H7 (cell line): ENCODE measurements at places on chromosomes 7 and 10.

- no peak for DNase-seq
Measured at GRCh38 chr7:107364787-107365186, 105.1 kb upstream of the GPR22 start.

DNA sequence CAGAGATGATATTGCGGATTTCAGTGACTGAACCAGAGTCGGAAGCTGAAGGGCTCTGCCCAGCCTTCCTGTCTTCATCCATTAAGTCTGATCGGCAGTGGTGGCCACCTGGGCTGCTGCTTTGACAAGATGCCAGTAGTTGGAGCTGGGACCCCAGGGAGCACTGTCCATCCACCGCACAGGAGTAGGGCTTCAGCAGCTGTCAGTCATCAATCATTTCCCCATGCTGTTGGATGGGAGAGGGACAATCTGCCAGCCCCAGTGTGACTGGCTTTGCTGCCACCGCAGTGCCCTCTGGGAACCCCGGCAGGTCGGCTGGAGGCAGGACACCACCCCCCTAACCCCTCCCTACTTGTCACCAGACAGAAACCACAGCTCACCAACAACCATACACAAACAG is 23.0 kb upstream of the GPR146 start:
- no peak for DNase-seq

DNA sequence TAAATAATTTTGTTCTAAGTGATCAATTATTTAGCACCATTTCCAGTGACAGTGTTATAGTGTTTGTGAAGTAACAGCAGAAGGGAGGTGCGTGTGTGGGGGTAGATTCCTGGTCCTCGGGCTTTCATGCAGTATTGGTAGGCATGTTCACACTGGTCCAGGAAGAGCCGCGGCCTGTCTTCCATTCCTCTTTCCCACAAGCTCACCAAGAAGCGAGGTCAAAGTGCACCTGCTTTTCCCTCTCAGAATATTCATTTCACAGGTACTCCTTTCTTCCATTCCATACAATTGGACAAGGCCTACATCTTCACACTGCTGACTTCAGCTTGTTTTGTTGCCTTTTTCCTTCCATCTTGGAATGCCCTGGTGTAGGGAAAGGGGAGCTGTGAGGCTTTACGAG is 151.8 kb upstream of the CELF2 start:
- no peak for DNase-seq

DNA sequence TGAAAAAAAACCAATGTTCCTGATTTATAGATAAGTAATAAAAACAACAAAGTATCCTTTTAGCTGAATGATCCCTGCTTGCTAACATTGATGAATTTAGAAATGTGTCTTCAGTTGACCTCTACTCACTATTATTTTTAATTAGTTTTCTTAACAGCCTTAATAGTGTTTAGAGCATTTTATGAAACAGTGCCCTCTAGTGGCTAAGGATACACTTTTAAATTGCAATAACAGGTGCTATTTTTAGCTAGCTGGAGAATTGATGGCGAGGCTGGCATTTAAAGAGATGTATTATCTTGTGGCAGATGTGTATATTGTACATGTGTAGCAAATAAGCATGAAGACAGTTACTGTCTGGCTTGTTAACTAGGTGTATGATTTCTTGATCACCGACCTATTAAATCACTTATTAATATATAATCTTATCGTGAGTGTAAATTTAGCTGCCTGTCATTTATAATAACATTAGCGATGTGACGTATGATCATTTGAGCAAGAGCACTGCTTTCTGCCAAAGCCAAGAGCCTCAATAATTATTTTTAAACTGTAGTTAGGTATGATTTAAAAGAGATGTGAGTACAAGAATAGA is 451.9 kb downstream of the DPP6 start:
- DNase-seq, result no peak

- peak; percentile 61 for DNase-seq
Measured at GRCh38 chr7:105990727-105991453, 27.8 kb downstream of the CDHR3 start.

- DNase-seq, result no peak
Measured at GRCh38 chr10:70889291-70889690, 926 bp upstream of the PCBD1 start.

DNA sequence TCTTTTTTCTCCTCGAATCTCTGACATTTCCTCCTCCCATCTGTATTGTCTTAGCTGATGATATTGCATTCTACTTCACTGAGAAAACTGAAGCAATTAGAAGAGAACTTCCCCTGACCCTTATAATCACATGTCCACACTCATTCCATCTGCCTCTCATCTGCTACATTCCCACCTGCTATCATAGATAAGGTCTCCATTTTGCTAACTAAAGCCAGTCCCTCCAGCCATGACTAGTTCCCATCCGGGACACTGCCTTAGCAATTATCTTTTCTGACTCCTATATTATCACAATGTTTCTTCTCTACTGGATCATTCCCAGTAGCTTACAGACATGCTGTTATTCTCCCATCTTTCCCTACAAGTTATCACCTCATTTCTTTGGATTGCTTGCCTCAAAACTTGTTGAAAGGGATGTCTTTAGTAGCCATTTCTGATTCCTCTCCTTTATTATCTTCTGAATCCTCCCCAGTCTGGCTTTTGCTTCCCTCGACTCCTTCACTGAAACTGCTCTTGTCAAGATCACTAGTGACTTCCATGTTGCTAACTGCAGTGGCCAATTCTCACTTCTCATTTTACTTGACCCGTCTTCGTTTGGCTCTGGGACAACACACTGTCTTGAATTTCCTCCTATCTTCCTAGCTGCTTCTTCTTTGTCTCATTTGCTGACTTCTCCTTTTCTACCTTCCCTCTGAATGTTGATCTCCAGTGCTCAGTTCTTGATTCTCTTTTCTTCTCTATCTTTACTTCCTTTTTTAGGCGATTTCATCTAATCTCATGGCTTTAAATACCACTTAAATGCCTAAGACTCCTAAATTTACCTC is 35.9 kb downstream of the FZD1 start:
- no peak for DNase-seq

GRCh38 chr7:48250441-48250951 is 79.2 kb downstream of the ABCA13 start:
- no peak for DNase-seq

DNA sequence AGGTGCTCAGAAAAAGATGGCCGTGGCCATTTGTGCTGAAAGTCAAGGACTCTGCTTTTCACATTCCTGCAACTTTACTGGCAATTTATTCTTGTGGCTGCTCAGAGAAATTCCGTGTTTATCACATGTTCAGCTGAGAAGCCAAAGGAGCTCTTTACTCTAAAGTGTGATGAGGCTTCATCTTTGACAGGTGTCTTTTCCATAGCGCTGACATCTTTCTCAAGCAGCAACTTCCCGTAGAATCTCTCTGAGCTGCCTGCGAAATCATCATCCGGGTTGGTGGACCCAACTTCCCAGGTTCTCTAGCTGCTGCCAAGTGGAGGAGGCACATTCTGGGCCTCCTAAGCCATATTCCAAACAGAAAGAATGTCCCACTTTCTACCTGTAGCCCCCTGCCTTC is 16.9 kb upstream of the NPS start:
- no peak for DNase-seq

DNA sequence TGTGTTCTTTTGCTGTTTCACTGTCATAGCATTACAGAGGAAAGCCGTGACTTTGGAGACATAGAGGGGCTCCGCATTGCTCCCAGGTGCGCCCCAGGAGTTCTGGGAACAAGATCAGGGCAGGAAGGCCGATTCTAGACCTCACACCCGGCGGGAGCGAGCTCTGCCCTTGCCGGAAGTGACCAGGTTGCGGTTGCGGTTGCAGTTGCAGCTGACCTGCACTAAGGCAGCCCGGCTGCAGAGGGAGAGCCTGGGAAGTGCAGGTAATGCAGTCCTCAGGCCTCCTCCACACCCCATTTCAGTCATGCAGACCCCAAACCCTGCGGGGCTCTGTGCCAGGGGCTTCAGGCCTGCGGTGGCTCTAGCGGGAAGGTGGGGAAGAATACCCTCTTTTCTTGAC is 130.0 kb upstream of the LANCL2 start:
- no peak for DNase-seq

DNA sequence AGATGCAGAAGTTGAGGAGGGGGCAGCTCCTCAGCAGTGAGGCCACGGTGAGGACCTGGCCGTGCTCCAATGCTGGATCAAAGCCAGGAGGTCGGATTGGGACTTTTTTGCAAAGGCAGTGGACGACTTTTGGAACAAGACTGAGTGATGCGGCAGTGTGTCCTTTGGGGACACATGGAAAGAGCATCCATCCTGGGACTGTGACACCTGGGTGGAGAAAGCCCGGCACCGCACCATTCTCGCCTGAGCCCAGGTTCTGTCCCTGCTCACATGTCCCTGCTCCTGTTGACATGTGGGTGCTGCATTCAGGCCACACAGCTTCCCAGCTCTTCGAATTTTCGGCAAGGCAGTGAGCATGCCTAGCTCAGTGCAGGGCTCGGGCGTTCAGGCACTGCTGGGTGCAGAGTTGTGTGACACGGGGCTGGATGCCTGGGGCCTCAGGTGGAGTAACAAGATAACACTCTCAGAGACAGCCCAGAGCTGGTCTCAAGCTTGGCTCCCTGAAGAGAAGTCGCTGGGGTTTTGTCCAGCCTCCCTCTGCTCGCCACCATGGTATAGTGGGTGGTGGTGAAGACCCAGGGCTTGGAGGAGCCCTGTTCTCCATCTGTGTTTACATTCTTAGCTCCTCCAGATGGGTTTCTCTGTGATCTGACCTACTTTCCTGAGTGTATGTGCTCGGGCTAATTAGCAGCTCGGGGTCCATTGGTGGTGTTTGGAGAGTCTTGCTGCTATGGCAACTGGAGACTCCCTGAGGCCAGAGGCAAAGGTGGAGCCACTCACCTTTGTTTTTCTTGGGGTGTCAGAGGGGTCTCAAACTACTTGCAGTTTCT is 111.7 kb upstream of the BTBD16 start:
- DNase-seq, result no peak

GRCh38 chr7:24318326-24318725 is 34.3 kb downstream of the NPY start:
- peak; percentile 77 for DNase-seq

DNA sequence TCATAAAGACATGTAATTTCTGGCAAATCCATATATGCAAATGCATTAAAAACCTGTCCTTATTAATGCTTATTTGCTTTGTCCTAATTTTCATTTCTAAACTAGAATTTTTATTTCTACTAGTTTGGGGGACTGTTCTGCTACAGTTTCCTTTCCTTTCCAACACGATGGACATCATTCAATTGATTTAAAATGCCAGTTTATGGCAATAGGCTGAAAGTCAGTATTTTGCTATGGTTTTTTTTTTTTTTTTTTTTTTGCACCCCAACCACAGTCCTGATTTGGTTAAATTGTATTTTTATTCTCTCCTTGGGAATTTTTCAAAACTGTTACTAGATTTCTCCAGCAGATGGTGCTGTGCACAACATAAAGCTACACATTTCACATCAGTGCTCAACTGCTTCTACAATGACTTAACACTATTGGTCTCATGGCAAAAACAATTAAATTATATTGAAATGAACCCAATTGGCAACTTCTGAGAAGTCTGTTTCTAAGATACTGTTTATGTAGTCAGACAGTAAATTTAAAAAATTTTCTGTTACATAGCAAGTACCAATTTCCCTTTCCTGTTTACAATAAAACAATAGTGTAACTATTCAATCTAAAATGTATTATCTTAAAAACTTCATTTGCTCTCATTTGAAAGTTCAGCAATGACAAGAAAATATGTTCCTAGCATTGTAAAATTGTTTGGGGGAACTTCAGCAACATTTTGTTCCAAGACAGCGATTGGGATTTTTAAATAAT is 193.8 kb upstream of the CCDC6 start:
- peak; percentile 8 for DNase-seq

- peak; percentile 84 for DNase-seq
Measured at GRCh38 chr7:140645166-140645900, 4.7 kb upstream of the DENND2A start.

- no peak for DNase-seq
Measured at GRCh38 chr7:55546814-55547213, 25.5 kb downstream of the VOPP1 start.

DNA sequence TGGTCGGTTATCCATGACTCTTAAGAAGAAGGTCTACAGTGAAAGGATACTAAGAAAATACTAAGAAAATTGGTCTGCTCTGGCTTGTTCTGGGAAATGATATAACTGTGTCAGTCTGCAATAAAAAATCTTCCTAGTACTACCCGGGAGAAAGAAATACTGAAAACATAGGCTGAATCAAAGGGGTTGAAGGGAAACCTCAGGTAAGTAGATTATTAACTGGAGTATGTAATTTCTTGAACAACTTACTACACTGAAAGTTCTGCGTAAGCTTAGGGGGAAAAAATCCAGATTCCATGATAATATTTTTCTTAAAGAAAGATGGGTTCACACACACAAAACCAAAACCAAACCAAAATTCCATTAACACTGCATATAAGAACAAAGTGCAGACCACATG is 143.3 kb downstream of the KMT2E start:
- no peak for DNase-seq

GRCh38 chr7:14793151-14793550 is 109.4 kb downstream of the DGKB start:
- DNase-seq, result no peak

DNA sequence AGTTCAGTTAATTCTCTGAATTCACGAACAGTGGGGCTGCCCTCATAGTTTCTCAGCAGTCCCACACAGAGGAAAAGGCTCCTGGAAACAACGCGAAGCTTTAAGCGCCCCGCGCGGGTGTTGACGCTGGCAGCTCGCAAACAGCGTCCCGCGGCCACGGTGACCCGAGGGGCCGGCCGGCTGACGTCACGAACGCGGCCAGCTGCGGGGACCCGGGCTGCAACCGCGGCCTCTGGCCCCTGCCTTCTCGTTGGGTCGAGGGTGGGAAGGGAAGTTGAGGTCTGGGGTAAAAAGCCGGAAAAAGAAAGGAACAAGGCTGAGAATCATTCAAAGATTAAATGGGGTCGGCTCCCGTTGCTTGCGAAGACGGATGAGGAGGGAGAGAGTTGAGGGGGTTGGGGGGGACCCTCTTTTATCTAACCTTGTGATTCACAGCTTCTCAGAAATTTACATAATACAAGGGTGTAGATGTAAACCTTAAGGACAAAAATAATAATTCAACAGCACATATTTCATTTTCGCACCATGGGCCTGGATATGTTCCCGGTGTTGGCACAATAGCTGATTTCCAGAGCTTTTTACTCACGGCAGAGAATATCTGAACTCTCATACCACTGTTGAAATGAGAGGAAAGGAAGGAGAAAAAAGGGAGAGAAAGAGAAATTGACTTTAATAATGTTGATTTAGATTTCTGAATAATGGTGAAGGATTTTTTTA is 7.3 kb upstream of the FEZF1 start:
- DNase-seq, result peak; percentile 74
